ENCODE measurements at places on chromosomes 6 and 20.

DNA sequence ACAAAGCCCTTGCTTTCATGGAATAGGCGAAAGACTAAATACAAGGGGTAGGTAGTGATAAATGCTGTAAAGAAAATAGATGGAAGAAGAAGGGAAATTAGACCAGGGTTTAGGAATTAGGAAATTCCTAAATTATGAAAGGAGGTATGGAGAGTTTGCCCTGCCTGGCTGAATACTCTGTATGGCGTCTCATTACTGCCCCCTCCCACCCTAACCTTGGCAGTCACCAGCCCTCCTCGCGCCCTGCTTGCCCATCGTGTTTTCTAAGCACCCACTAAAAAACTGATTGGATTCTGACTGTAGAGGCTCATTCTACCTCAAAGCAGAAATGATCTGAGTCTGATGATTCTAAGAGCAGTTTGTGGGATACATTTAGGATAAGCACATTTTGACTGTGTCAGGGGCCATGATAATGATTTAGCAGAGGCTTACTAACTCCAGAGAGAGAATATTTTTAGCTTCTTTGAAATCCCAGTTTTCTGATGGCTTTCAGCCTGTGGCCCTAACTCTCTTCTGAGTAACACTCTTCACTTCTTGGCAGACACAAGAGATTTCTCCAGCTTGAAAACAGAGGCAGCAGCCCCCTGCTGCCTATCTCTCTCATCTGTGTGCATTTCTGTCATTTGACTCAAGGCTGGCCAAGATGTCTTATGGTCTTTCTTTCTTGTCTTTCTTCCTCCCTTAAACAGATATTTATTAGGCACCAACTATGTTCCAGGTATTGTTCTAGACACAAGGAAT lies 1.4 kb upstream of the CHD6 start:
- DNase-seq: no peak

- DNase-seq: no peak
Measured at GRCh38 chr20:60505423-60505822, 547.2 kb downstream of the CDH26 start.

- DNase-seq: no peak
Measured at GRCh38 chr6:10414756-10415616, at the start of gene TFAP2A. TSS of gene TFAP2A (minus strand) at chr6:10415074. CDS start at chr6:10414991, 83 bp downstream.

DNA sequence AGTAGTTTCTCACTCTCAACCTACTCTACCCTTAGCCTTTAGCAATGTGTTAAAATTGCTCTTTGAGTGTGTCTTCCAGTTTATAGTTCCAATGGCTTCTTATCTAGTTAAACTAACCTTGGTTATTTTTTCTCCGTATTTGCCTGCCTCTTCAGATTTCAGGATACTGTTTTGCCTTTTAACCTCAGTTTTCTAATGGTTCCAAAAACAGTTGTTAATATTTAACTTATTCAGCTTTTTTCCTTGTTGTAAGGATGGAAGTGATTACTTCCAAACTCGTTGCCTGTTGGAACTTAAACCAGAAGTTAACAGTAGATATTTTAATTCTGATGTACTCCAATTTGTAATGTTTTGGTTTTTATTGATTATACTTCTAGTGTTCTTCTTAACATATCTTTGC lies 1574.9 kb downstream of the HACE1 start:
- DNase-seq: no peak

DNA sequence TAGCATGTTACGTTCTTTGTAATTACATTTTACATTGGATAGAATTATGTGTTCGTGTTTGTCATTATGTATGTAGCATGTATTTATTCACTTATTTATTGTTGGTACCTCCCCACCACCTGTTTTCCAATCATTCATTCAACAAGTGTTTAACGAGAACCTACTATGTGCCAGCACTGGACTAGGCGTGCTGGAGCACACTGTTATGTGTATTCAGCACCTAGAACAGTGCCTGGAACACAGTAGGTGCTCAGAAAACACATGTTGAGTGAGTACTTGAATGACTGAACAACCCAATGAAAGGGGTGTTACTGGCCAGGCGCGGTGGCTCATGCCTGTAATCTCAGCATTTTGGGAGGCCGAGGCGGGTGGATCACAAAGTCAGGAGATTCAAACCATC lies 11.3 kb downstream of the ETV7 start:
- DNase-seq: no peak

- no peak for DNase-seq
Measured at GRCh38 chr20:63819224-63819921, 11.7 kb downstream of the ZBTB46 start.

GRCh38 chr6:163525926-163526325 lies 111.4 kb downstream of the QKI start:
- DNase-seq: no peak

- DNase-seq: no peak
Measured at GRCh38 chr6:157314705-157315321, 8.5 kb downstream of the TMEM242 start.

- no peak for DNase-seq
Measured at GRCh38 chr6:156886409-156886808, 109.2 kb downstream of the ARID1B start.

DNA sequence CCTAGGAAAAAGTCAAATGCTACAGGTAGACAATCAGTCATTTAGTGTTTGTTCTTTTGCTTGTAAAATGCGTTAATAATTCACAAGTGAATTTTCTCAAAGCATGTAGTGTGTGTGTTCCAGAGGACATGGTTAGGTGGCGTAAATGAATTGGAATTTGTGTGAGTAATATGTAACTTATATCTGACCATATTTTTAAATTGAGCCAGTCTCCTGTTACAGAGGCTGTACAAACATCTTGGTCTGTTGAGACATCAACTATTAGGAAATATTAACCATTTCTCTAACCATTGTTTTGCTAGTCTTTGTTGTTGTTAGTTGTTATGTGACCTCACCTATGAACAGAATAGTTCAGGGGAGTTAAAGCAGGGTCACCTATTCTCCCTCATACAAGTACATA lies 22.7 kb downstream of the MCM8 start:
- no peak for DNase-seq

Measured in activated gamma-delta T cell (primary cell).